ENCODE measurements at places on chromosomes 7 and 10.

- no peak for DNase-seq
Observed at GRCh38 chr7:87225696-87226095, 6.2 kb upstream of the TMEM243 start.

- no peak for DNase-seq
Observed at GRCh38 chr10:15137636-15138035, 30.9 kb downstream of the NMT2 start.

GRCh38 chr10:17758896-17759295 is 6.9 kb downstream of the TMEM236 start:
- DNase-seq = no peak

DNA sequence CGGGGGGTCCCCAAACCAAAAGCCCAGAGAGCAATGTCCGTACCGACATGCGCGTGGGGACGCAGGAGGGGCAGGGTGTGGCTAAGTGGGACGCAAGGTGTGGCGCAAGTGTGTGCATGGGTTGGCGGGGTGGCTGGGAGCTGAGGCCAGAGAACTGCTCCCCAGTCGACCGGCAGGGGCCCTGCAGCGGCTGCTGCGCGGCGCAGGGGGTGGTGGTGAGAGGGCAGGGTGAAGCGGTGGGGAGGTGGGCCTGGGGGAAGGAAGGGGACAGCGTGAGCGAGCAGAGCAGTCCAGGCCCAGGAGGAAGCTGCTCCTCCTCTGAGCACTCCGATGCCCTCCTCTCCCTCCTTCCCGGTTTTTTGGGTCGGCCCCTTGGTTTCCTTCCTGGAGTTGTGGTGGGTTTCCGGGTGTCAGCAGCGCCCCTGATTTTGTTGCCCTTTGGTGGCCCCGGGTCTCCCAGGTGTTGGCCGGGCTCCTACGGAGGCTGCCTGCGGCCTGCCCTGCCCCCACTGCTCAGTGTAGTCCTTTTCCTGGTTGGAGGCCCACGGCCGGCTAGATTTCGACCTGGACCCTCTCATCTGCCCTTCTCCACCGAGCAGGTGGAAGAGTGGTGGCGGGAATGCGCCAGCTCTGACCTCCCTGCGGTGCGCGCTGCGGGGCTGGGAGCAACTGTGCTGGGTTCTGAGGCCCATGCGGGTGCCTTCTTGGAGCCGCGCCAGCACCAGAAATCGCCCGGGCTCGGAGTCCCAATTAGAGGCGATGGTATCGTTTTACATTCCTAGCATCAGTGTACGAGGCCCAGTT is 40.5 kb upstream of the COMTD1 start:
- DNase-seq = no peak

- DNase-seq = no peak
Observed at GRCh38 chr10:119418362-119418761, 124.2 kb downstream of the RGS10 start.

DNA sequence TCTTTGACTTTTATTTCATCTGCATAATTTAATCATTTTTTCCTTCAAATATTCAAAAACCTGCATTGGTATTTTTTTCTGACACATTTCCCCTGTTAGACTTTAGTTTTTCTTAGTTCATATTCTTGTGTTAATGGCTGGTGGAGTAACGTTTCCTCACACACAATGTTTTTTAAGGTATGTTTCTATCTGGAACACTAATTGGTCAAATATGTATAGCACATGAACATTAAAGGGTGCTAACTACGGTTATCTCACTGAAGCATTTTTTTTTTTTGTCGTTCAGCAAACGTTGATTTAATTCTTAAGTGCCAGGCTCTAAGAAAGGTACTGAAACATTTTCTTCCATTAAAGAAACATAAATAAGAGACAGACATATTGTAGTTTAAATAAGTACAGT is 87.7 kb downstream of the PTPRZ1 start:
- no peak for DNase-seq

GRCh38 chr7:102966465-102966864 is 53.7 kb downstream of the LRRC17 start:
- DNase-seq = no peak
